ENCODE measurements at places on chromosomes 11 and 22.
A peak's percentile ranks its signal among the peaks of the same experiment; 100 is the strongest.

GRCh38 chr11:101516546-101516945, 67.3 kb downstream of the TRPC6 start:
- no peak for DNase-seq
- peaks cover 27% of the 10 kb centered on the region for H3K27me3 ChIP-seq
- H3K4me1 ChIP-seq: no peaks in the 10 kb centered on the region
- H3K27ac ChIP-seq: no peak overlapping the region
- H3K4me3 ChIP-seq: no peak overlapping the region

DNA sequence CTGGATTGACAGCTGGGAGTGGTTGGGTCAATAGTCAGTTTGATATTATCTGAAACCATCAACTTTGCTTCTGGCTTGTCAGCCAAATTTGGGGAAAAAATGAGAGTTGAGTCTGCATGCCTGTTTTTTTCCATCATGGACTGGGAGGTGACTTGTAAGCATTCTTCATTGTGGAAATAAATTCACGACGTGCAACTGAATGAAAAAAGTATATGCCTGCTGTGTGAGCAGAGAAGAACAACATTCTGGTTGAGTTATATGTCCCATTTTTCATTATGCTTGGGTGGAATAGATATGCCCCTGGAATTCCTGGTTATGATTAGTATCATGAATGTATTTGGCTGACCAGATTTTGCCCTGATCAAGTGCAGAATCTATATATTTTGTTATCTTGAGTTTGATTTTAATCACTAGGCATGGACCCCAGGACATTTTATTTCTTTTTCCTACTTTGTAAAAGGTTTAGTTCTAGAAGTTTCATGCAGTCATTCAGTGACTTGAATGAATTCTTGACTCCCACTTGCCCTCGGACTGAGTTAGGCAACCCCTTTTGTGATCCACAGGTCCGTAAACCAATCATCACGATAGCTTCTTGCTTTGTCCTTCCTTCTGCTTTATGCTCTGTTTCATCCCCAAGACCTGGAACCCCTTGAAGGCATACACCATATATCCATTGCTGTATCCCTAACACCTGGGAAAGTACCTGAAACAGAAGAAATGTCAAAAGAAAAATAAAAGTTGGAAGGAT, 205.8 kb downstream of the NAV2 start:
- DNase-seq: no peak
- H3K4me1 ChIP-seq: no peaks in the 10 kb centered on the region
- H3K36me3 ChIP-seq: no peaks in the 10 kb centered on the region
- no peak overlapping the region for H3K4me3 ChIP-seq
- H3K27ac ChIP-seq: no peak overlapping the region
- no peaks in the 10 kb centered on the region for H3K27me3 ChIP-seq

DNA sequence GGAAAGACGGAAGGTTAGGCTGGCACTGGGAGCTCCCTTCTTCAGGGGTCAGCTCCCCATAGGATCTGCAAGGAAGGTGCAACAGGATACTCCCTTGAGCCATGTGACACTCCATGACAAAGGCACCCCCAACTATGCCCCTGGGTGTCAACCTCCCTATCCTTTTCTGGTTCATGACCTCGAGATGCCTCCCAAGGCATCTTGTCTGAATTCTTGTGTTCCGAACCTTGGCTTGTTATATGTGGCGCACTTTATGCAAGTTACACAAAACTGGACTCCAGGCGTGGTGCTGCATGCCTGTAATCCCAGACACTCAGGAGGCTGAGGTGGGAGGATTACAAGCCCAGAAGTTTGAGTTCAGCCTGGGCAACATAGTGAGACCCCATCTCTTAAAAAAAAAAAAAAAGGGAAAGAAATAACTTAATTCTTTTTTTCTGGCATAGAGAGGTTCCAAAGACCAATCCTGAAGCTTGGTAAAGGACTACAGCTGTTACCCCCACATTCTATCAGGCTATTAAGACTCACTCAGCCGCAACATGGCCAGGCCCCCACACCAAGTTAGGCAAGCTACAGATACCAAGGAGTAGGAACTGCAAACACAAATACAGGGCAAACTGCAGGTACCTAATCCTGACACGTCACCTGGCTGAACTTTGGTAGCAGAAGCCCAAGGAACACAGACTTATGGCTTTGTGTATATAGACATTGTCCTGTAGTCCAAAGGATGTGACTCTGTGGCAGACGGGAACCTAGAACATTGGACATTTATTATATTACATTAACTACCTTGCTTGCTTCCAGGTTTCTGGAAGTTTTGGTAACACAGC, 1.4 kb downstream of the C11orf24 start:
- H3K4me1 ChIP-seq: no peaks in the 10 kb centered on the region
- DNase-seq: no peak
- H3K27me3 ChIP-seq: no peaks in the 10 kb centered on the region
- peak overlapping the region; percentile 91 for H3K27ac ChIP-seq
- H3K4me3 ChIP-seq: peak overlapping the region; percentile 86
- H3K36me3 ChIP-seq: peaks cover 20% of the 10 kb centered on the region

DNA sequence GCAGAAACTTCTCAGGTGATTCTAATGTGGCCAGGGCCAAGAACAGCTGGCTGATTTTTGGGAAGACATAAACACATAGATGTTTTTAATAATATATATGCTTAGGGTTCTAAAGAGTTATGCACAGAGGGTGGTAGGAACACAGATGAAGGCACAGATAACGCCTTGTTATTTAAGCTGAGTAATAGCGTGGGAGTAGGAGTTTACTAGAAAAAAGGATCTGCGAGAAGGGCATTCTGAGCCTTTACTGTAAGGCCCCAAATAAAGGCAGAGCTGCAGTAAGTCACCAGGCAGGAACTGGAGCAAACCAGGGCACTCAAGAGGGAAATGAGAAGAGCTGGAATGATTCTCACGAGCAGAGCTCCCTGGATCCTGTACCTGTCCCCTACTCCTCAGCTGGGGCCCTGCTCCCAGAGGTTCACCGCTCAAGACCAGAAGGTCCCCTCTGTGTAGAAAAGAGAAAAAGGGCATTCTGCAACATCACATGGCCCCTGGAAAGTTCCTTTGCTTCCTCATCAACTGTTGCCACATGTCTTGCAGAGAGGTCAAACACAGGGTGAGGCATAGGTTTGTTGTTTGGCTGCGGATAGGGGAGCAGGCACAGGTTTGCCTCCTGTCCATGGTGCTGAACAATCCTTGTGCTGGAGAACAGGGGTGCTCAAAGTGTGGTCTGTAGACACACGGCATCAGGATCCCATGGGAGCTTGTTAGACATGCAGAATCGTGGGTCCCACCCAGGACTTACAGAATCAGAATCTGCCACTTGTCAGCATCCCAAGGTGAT, 125.7 kb downstream of the TENM4 start:
- H3K36me3 ChIP-seq: no peaks in the 10 kb centered on the region
- H3K27ac ChIP-seq: no peak overlapping the region
- no peak overlapping the region for H3K4me3 ChIP-seq
- H3K4me1 ChIP-seq: no peaks in the 10 kb centered on the region

GRCh38 chr22:36587289-36588154, 58.6 kb upstream of the EIF3D start:
- H3K27me3 ChIP-seq: peaks cover 7% of the 10 kb centered on the region
- H3K36me3 ChIP-seq: no peaks in the 10 kb centered on the region
- no peak overlapping the region for H3K27ac ChIP-seq
- H3K4me1 ChIP-seq: no peaks in the 10 kb centered on the region
- no peak for DNase-seq
- no peak overlapping the region for H3K4me3 ChIP-seq

DNA sequence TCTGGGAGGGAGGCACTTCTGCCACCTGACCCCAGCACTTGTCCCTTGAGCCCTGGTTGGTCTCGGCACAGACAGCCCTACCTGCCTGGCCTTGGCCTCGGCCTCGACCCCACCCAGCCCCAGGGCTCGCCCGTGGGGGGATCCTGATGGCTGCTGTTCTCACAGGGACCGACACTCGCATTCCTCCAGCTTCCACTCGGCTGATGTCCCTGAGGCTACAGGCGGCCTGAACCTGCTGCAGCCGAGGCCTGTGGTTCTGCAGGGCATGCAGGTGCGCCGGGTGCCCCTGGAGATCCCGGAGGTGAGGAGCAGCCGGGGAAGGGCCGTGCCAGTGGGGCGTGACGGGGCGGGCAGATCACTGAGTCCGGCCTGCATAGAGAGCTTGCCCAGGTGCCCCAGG, 5.1 kb downstream of the PCNX3 start:
- DNase-seq: no peak
- H3K4me3 ChIP-seq: no peak overlapping the region
- no peaks in the 10 kb centered on the region for H3K27me3 ChIP-seq
- no peak overlapping the region for H3K27ac ChIP-seq

DNA sequence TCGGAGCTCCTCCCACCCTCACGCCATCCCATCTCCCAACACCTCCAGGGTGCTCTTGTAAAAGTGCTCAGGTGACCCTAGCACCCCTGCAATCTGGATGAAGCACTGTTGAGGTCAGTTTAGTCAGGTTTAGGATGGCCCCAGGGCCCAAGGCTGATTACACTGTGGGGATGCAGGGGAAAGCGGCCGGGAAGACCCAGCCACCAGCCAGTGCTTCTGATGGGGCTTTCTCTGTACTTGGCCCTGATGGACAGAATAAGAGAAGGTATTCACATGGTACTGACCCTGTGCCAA, 28.7 kb downstream of the TPBGL start:
- no peak overlapping the region for H3K27ac ChIP-seq
- no peaks in the 10 kb centered on the region for H3K4me1 ChIP-seq
- DNase-seq: no peak
- no peaks in the 10 kb centered on the region for H3K36me3 ChIP-seq
- H3K4me3 ChIP-seq: no peak overlapping the region
- H3K27me3 ChIP-seq: no peaks in the 10 kb centered on the region

- H3K27me3 ChIP-seq: no peaks in the 10 kb centered on the region
- H3K27ac ChIP-seq: no peak overlapping the region
- H3K4me1 ChIP-seq: peaks cover 12% of the 10 kb centered on the region
- H3K36me3 ChIP-seq: peaks cover 29% of the 10 kb centered on the region
Observed at GRCh38 chr22:45529971-45530575, 27.4 kb downstream of the FBLN1 start.

GRCh38 chr11:19315511-19315910, 74.8 kb upstream of the E2F8 start:
- DNase-seq: no peak
- no peaks in the 10 kb centered on the region for H3K4me1 ChIP-seq
- no peaks in the 10 kb centered on the region for H3K27me3 ChIP-seq
- no peak overlapping the region for H3K4me3 ChIP-seq
- H3K36me3 ChIP-seq: no peaks in the 10 kb centered on the region

- peaks cover 3% of the 10 kb centered on the region for H3K4me1 ChIP-seq
- no peaks in the 10 kb centered on the region for H3K27me3 ChIP-seq
- H3K27ac ChIP-seq: no peak overlapping the region
- no peak overlapping the region for H3K4me3 ChIP-seq
- H3K36me3 ChIP-seq: no peaks in the 10 kb centered on the region
Observed at GRCh38 chr11:134001088-134001487, 44.3 kb upstream of the IGSF9B start.

DNA sequence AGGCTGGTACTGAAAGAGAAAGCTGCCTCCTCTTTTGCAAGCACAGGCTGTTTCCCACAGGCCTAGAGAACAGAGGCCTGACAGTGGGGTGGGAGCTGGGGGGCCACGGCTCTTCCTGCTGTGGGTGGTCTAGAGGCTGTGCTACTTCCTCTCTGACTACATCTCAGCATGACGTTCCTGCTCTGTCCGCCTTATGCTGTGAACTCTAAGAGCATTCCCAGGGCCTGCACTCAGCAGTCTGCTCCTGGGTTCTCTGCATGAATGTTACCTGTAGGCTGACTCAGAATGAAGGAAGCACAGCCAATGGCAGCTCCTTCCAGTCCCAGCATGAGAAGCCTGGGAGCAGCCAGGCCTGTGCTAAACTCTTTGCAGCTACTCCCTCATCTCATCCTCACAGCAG, 534.3 kb downstream of the NTM start:
- peak; percentile 95 for DNase-seq
- H3K4me3 ChIP-seq: no peak overlapping the region
- peaks cover 90% of the 10 kb centered on the region for H3K4me1 ChIP-seq
- H3K36me3 ChIP-seq: no peaks in the 10 kb centered on the region

DNA sequence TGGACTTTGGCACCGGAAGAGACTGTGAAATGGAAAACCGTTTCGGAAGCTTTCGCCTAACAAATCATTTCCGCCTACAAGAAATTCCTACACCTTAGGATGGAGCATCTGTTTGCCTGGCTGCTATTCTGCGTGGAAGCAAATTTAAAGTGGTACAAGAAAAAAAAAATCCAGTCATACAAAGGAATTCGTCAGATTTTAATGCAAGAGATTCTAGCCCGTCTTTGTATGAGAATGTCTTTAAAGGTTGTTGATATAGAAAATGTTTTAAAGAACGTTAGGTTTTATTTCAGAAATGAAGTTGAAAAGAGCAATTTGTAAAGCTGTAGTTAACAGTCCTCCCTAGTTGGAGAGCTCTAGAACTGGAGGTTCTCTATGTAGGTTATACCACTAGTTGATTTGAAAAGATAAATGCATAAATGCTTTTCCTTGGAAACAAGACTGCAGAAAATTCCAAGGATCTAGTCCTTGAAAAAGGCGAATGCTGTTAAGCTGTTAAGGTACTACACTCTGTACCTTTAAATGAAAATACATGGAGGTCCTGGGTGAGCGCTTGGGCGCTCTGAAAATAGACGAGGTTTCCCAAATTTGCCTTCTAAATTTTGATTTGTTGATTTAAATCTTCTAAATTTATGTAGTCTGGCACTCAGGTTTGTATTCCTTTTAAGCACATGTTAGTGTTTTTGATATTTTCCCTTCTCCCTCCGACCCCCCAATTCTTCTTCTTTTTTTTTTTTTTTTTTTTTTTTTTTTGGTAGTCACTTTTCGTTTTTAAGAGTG, 2.4 kb downstream of the NCR3LG1 start:
- no peaks in the 10 kb centered on the region for H3K27me3 ChIP-seq
- H3K4me3 ChIP-seq: peak overlapping the region; percentile 56
- H3K27ac ChIP-seq: peak overlapping the region; percentile 70
- H3K36me3 ChIP-seq: no peaks in the 10 kb centered on the region
- peaks cover 4% of the 10 kb centered on the region for H3K4me1 ChIP-seq

DNA sequence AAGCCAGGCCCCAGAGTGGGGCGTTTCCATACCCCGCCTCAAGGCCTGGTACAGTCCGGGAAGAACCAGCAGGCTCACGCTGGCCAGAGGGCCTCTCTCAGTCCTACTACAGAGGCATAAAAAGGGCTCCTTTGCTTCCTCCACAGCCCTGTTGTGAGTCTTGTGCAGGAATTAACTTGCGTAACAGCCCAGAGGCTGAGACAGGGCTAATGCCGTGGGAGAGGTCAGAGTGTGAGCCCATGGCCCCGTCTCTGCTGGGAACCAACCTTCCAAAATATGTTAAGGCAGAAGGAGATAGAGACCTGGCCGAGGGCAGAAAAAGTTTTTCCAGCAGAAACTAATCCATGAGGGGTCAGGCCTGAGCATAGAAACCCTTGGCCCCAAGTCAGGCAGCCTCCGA, 19.9 kb upstream of the TMEM184B start:
- no peak overlapping the region for H3K4me3 ChIP-seq
- no peak for DNase-seq
- no peaks in the 10 kb centered on the region for H3K4me1 ChIP-seq
- peak overlapping the region; percentile 59 for H3K27ac ChIP-seq
- H3K27me3 ChIP-seq: no peaks in the 10 kb centered on the region
- peaks cover 66% of the 10 kb centered on the region for H3K36me3 ChIP-seq

GRCh38 chr11:85718126-85718943, 32.3 kb upstream of the CCDC89 start:
- H3K36me3 ChIP-seq: no peaks in the 10 kb centered on the region
- no peak overlapping the region for H3K27ac ChIP-seq
- H3K4me1 ChIP-seq: no peaks in the 10 kb centered on the region
- H3K27me3 ChIP-seq: no peaks in the 10 kb centered on the region

GRCh38 chr22:38694049-38694448, 6.7 kb downstream of the JOSD1 start:
- peaks cover 14% of the 10 kb centered on the region for H3K4me1 ChIP-seq
- no peaks in the 10 kb centered on the region for H3K27me3 ChIP-seq
- peaks cover 21% of the 10 kb centered on the region for H3K36me3 ChIP-seq
- no peak overlapping the region for H3K4me3 ChIP-seq
- DNase-seq: no peak
- H3K27ac ChIP-seq: no peak overlapping the region
